T47D (cell line): ENCODE measurements at places on chromosomes 3 and 15.

DNA sequence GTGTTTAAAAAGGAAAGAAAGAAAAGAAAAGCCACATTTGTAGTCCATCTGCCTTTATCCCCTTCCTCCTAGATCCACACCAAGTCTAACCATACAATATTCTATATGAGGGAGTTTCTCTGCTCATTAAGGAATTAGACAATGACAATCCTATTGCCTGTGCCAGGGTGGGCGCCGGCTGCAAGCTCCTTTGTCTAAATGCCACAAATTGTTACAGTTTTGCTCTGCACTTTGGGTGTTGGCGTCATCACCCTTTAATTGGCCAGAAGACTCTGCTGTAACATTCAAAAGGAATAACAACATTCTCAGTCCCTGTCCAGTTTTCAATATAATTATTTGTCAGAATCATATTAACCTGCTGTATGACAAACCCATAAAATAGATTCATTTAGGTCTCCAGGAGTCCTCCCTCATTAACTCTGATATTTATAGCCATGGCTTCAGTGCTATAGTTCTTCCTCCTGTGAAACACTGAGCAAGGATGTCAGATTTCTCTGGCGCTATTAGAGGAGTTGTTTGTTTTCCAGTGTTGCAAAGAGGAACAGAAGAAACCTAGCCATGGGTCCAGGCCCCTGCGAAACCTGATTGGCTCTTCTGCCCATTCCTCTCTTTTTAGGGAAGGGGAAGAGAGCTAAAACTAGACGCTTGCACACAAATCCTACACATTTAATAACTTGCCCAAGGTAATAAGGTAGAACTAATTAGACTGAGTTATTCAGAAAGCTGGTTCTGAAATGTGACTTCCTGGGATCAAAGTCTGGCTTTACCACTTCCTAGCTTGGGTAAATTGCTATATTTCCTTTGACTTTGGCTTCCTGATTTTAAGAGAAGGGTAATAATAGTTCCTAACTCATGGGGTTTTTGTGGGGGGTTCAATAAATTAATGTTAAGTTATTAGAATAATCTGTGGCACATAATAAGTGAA, 112.4 kb downstream of the CD47 start:
- no peak for DNase-seq

DNA sequence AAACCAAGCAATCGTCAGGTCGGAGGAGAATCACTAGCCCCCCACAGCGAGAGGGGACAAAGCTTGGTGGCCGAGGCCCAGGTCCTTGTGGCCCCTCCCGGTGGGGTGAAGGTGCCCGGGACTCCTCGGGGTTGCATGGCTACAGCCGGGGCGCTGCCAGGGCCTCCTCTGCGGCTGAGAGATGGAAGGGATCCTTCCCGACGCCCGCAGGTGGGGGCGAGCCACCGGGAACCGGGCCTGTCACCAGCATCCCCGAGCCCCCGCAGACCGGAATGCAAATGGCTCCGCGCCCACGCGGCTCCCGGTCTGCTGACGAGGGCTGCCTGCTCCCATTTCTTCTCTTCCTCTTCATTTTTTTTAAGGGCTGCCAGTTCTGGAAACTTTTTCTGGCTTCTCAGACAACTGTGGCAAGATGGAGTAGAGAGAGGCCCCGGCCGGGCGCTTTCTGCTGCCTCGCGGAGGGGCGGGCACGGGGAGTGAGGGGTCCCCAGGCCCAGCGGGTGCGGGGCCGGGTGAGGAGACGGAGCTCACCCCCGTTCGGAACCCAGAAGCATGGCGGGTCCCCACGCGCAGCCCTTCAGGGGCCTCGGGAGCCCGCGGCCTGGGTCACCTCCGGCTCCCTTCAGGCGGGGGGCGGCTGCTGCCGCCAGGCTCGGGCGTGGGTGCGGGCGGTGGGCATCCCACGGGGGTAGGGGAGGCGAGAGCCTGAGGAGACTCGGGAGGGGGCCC, 27.5 kb downstream of the MELTF start:
- DNase-seq, result no peak

GRCh38 chr15:28017423-28017924, 81.6 kb downstream of the OCA2 start:
- DNase-seq, result peak; percentile 73

DNA sequence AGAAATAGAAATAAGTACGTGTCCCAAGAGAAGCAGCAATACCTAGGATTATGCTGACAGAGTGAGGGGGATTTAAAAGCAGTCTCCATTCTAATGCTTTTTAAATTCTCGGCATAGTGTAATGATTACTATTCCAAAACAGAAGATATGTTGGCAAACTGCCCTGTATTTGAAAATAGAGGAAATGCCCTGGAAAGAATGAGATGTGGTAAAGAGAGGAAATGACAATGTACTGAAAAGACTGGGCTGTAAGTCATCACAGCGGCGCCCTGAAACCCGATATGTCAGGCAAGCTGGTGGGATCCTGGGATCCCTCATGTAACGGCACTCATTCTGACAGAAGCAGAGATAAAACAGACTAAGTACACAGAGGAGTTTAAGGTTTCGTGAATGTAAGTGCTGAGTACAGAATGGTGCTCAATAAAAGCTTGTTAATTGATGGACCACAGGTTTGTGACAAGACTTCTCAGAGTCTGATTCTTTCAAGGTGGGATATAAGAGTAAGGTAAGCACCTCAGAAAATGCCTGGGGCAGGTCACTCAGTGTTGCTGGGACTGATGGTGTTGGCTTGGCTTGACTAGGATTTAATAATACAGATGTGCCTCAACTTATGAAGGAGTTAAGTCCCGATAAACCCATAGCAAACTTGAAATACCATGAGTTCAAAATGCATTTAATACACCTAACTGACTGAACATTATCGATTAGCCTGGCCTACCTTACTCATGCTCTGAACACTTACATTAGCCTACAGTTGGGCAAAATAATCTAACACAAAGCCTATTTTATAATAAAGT, 91.4 kb downstream of the NFKBIZ start:
- no peak for DNase-seq

- DNase-seq, result no peak
Observed at GRCh38 chr3:12797892-12798558, 1.5 kb downstream of the CAND2 start.

- DNase-seq, result peak; percentile 11
Observed at GRCh38 chr3:155995525-155996370, 124.6 kb upstream of the KCNAB1 start.

GRCh38 chr15:26716069-26716468, 56.8 kb downstream of the GABRB3 start:
- DNase-seq, result no peak

DNA sequence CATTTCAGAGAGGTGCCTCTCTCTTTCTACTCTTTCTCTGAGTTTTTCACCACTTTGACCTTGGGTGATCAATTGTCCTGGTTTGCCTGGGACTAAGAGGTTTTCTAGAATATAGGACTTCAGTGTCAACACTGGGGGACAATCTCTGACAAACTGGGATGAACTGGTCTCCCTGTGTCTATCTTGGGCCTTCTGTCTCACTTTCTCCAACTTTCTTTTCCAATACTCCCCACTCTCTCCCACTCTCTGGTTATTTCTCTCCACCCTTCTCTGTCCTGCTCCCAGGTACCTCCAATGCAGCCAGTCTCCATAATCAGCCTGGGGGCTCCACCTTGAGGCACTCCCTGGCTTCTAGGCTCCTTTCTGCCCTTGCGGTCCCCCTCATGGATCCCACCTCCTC, 4.7 kb upstream of the ITGA11 start:
- DNase-seq, result no peak

DNA sequence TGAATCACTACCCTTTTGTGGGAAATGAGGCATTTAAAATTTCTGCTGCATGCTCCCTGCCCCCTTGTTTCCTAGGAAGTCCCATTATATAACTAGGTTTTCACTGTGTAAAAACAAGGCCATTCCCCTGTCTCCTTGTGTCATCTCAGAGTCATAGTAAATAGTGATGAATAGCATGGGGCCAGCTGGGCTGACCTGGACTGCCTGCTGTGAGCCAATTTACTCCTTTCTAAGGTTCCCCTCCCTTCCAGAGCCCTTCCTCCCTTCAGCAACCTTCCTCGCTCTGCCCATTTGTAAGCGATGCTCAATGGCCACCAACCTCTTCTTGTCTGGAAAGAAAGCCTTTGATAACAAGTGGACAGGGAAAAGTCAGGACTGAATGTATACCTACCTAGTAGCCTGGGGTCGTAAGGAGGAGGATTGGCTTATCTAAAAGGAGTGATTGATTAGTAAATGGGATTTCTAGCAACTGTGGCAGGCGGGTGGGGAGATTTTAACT, 11.7 kb downstream of the ITGA11 start:
- no peak for DNase-seq

GRCh38 chr15:72503147-72503546, 29.0 kb downstream of the ARIH1 start:
- no peak for DNase-seq

GRCh38 chr15:81133782-81134461, at the start of gene CFAP161:
TSS of gene CFAP161 (plus strand) at chr15:81134270. CDS start at chr15:81134330, 60 bp downstream.
- DNase-seq, result no peak

- DNase-seq, result no peak
Observed at GRCh38 chr3:13022348-13023234, 50.6 kb downstream of the IQSEC1 start.

GRCh38 chr3:15796331-15796730, 1.4 kb downstream of the ANKRD28 start:
- DNase-seq, result no peak

DNA sequence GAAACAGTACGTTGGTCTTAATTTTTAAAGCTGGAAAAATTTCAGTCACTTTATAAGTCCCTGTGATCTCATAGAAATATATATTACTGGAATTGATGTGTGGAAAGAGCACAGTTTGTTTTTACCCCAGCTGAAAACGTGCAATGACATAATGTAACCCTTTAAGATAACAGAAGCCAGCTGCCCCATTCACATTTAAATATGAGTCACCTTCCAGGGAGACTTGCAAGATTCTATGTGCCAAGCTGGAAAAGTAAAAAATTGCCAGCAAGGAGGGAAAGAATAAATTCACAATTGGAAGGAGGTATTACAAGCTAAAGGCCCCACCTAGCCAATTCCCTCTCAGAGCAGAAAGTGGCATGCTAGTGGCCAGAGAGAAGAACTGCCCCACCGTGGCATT, 50.2 kb downstream of the SAMMSON start:
- DNase-seq, result no peak

DNA sequence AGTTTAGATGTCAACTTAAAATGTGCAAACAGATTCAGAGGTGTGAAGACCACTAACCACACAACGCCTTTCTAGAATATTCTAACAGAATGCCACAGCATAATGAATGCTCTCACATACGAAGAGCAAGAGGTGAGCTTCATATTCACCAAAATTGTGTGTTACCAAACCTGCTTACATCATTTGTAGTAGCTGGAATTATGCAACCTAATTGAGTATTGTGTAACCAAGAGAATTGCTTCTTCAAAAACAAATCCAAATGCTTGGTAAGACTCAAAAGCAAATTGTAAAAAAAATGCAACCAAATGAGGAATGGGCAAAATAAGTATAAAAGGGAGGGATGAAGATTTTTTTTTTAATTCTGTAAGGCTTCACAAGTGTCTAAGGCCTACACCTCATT, 160.7 kb downstream of the TAFA4 start:
- no peak for DNase-seq

GRCh38 chr15:58472221-58472620, 40.4 kb downstream of the LIPC start:
- DNase-seq, result no peak

DNA sequence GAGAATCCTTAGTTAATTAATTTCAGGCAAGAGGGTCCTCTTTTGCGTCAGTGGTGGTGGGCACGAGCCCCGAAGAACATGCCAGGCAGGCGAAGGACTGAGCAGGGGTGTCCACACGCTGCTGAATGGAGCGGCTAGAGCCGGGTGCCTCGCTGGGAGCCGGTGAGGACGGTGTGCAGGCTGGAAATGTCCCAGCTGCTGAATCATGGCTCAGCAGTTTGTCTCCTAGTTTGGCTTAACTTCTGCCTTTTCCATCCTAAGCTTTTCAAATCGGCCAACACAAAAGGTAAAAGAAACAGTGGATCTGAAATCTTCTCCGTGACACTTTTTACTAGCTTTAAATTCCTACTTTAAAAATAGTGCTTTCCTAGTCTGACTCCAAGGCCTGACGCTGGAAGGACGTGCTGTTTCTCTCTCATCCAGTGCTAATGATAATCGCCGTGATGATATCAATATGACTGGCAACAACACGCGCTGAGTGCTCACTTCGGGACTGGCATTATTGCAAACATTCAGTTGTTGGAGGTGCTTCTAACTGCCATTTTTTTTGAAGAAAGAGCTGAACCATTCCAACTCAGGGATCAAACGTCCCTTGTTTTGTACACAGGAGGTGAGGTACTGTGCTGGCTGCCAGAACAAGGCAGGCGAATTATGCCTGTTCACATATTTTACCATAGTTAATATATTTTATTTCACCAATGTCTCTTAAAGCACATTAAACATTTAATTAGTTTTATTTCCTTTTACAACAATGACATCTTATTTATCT, 19.8 kb downstream of the PCSK6 start:
- no peak for DNase-seq
